ENCODE measurements at places on chromosomes 2 and 18.

DNA sequence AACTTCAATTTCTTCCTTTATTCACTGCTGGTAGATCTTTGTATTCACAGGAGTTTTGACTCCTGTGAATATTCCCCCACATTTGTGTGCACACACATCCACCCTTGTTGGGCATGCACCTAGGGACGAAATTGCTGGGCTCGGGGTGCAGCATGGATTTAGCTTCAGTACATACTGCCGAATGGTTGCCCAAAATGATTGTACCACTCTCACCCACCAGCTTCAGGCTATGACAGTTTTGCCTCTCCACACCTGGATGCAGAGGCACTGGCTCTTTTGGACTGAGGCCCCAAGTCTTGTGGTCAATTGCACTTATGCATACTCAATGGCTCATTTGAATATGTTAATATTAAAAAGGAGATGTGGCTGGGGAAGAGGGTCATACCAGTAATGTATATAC is 65.1 kb upstream of the ODC1 start:
- DNase-seq = no peak

DNA sequence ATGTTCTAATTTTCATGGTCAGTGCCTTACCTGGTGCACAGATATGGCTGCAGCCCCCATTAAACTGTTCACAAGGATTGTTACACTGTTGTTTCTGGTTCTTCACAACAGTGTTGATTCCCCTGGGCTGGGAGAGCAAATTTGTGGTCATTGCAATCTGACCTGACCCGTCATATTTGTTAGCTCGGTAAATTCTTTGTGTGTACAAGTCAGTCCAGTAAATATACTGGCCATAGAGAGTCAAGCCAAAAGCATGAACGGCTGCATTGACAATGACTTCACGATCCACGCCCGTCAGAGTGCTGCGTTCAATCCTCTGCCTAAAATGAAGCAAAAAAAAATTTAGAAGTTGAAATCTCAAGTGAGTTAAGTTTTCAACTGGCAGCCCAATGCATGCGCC is 134.6 kb downstream of the DHRS9 start:
- DNase-seq = no peak

GRCh38 chr18:12106471-12106870 is 12.8 kb downstream of the ANKRD62 start:
- no peak for DNase-seq

DNA sequence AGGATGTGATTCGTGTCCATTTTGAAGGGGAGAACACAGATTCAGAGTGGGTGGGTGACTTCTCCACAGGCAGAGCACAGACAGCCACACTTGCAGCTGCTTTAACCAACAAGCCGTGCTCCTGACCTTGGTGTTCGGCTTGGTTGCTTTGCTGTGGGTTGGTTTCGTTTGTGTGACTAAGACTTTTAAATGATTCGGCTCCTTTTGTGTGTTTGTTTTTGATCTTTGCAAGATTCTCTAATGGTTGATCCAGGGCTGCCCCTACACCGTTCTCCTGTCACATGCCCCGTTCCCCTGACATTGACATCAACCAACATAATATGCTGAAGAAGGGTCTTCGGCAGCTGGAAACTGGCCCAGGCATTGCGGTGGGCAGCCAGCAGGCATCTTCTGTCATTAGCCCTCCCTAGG is 95.9 kb upstream of the MBOAT2 start:
- no peak for DNase-seq

- DNase-seq = no peak
These were observed 134.5 kb downstream of the NCKAP5 start for GRCh38 chr2:133433455-133434451.

GRCh38 chr2:44932564-44933392 is 8.7 kb upstream of the SIX3 start:
- DNase-seq = no peak

DNA sequence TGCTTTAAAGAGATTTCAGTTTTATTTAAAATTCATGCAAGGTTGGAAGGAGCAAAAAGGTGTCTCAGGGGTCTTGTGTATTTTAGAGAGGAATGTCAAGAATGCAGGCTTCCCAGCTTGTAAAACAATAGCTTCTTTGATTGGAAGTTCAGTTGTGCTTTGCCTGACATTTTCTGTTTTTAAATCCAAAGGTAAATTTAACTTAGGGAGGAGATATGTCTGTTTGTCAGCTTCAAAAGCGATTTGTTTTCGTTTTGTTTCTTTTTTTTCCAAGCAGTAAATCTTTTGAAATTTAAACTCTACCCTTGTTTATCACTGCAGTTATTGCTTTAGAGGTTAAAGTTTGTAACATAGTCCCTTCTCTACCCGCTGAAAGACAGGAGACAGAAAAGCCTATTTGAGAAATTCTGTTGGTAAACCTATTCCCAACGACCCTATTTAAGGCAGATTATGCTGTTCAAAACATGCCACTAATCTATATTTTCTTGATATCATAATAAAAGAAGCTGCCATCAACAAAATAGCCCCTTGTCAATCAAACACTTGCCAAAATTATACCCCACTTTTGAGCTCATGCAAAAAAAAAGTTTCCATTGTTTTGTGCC is 639.6 kb downstream of the IRS1 start:
- no peak for DNase-seq

DNA sequence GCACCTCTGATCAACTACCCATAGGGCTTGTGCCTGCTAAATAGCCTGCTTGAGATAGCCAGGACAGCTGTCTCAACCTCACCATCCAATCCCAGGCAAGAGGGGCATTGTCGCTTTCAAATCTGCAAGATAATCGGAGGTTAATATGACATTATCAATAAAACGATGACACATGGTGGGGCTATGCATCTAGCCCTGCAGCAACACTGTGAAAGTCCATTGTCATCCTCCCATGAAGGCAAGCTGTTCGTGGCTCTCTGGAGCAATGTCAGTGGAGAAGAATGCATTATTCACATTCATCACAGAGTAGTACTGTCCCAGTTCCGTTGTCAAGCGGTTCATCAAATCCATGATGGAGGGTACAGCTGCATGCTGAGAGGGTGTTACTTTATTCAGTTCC is 18.9 kb upstream of the KLHL23 start:
- no peak for DNase-seq

GRCh38 chr18:6397931-6398566 is 16.7 kb downstream of the L3MBTL4 start:
- no peak for DNase-seq

DNA sequence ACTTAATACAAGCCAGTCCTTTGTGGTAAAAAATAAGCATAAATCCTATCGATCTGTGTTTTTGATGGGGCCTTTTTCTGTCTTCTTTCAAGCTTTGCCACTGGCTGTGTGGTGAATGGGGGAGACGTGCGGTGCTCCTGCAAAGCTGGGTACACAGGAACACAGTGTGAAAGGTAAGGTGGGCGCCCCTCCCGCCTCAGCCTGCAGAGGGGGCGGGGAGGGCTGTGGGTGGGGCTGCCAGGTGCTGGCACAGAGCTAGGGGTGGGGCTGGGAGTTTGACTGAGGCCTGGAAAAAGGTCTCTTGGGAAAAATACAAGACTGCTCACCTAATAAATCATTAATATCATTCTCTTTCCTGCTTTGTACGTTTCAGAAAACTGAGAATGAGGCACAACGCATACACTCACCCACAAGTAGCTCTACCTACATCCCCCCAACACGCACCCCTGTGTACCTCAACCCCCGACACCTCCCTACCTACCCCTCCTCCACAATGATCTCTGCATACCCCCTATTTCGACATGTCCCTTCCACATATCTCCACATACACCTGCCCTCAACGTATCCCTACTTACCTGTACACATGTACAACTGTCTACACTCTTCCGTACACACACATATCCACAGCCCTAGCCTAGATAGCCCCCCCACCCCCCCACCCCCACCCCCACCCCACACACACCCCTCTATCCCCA is 129.7 kb upstream of the TTC39C start:
- DNase-seq = no peak

GRCh38 chr18:22015156-22015555 is 154.2 kb upstream of the GATA6 start:
- no peak for DNase-seq

DNA sequence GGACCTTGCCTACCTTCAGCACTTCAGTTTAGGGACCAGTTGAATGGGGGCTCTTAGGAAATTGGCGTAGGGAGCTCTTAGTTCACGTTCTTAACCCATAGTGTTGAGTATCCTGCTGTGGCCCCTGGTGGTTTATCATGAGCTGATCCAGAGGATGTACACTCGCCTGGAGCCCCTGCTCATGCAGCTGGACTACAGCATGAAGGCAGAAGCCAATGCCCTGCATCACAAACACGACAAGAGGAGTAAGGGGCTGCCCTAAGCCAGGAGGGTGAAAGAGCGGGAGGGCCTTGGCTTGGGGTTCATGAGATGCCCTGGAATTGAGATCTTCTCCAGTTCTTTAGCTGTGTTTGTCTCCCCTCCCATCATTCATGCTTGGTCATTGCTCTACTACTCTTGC is 2.9 kb downstream of the RETREG2 start:
- DNase-seq = no peak

DNA sequence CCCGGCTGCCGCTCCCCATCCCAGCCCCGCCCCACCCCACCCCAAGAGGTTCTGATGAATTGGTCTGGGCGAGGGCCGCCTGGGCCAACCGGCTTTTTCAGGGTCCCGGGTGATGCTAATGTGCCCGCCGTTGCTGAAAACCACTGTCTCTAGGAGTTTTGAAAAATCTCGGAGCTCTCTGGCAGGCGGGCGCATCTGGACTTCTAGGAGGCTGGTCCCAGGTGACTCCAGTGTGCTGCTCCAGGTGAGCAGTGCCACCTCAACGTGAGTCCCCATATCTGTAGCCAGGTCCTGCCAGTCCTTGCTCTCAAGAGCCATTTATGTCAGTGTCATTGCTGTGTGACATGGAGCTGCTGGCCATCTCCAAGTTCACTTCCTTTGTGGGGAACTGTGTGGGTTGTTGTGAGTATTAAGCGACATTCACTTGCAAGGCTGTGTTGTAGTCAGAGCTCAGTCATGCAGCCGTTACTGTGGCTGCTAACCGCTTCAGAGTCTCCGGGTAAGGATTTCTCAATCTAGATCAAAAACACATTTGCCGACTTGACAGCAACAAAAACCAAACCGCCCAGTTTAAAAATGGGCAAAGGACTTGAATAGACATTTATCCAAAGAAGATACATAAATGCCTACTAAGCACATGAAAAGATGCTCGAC is at the start of gene RFX8:
Gene RFX8 (minus strand): TSS at position 382 of the 654 bp plus-strand sequence. CDS start 8,264 bp downstream, outside the sequence.
- peak; percentile 84 for DNase-seq

- no peak for DNase-seq
These were observed 138.6 kb downstream of the BCL2 start for GRCh38 chr18:63180971-63181376.

- no peak for DNase-seq
These were observed 259.8 kb upstream of the LYPD1 start for GRCh38 chr2:132929786-132930185.

DNA sequence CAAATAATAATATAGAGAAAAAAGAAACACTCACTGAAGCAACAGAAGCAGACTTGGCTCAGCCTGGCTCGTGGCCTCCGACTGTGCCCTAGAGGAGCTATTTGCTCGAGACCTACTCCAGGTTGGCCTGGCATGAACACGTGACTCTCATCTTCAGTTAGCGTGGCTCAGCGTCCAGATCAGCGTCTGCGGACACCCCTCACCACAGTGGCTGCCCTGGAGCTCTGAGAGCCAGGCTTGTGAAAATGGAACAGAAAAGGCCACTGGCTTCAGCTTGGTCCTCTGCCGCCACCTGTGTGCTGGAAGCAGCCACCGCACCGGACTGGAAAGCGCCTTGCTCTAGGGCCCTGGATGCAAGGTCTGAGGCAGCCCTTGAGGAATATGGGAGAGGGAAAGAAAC is 1184.0 kb upstream of the GYPC start:
- no peak for DNase-seq

- no peak for DNase-seq
These were observed 17.8 kb downstream of the SMAD7 start for GRCh38 chr18:48932822-48933510.

DNA sequence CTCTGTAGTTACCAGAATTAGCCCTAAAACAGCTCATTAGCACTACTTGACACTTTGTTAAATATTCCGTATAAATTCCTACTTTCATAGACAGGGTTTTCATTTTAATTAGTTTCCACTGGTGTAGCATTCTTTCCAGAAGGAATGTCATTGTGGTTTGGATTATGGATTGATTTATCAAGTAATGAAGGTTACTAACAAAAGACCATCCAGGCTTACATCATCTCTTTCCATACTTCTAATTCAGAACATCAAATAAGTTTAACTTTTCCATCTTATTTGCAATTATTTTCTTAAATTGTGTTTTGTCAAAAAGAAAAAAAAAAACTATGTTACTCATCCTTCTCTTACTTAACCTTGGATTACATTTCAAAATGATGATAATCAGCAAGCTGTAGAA is 231.8 kb upstream of the SPOPL start:
- DNase-seq = no peak

GRCh38 chr2:46162329-46163097 is 134.7 kb upstream of the EPAS1 start:
- DNase-seq = no peak

DNA sequence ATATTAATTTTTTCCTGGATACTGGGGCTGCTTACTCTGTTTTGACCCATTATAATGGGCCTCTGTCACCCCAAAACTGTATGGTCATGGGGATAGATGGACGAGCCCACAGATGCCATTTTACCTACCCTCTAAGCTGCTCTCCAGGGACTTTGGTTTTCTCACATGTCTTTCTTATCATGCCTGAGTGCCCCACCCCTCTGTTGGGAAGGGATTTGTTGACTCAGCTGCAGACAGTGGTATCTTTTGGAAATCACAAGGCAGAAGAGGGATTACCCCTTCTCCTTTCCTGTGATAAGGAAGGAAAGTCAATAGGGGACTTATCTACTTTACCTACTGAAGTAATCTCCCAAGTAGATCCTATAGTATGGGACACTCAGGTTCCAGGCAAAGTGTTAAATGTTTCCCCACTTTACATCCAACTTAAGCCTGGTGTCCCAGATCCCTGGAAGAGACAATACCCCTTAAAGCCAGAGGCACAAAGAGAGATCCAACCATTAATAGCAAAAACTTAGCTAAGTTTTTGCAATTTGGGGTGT is 182.7 kb downstream of the RNF152 start:
- no peak for DNase-seq

- no peak for DNase-seq
These were observed 4.8 kb upstream of the UGGT1 start for GRCh38 chr2:128086244-128086643.

- DNase-seq = no peak
These were observed 405.3 kb downstream of the STK39 start for GRCh38 chr2:167842047-167842446.

DNA sequence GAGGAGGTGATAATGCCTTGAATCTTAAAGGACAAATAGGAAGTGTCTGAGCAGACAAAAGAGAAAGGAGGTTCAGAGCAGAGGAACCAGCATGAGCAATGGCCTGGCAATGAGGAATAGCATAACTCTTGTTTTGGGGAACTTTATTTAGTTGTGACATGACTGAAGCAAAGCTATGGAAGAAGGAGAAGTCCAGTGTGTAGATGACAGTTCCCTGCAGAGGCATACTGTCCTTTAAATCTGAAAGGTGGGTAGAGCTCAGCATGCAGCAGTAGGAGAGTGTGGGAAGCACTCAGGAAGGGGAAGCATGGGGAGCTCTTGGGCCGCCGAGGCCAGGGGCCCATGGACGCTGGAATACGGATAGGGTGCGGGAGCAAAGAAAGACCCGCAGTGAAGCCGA is 173.8 kb downstream of the SEPTIN10 start:
- DNase-seq = no peak
